ENCODE measurements at places on chromosomes 6 and 20.

- DNase-seq: no peak
Measured at GRCh38 chr20:25078662-25079061, 3.3 kb downstream of the VSX1 start.

GRCh38 chr6:166244353-166245045 is 63.7 kb downstream of the PRR18 start:
- peak; percentile 26 for DNase-seq

- no peak for DNase-seq
Measured at GRCh38 chr20:34537651-34538050, 20.9 kb upstream of the MAP1LC3A start.

GRCh38 chr6:37168811-37169495 is 999 bp upstream of the PIM1 start:
- peak; percentile 33 for DNase-seq

- no peak for DNase-seq
Measured at GRCh38 chr6:170462366-170463020, 90.6 kb downstream of the PSMB1 start.

GRCh38 chr6:90413396-90413795 is 116.8 kb upstream of the BACH2 start:
- DNase-seq: no peak

DNA sequence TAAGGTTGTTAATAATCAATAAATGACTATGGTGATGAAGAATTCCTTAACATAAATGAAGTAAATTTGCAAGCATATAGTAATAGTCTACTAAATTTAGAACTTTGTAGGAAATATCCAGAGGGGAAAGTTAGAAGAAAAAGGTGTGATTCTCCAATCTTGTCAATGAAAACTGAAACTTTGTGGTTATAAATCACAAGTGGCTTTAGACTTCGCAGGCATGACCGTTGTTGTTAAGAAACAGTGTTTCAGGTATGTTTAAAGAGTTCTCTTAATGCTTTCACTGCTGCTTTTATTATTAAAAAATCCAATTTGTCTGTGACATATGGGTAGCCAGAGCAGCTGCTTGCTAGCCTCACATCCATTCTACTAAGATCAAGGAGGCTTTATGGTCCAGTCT is 475.6 kb upstream of the ADGRB3 start:
- no peak for DNase-seq

DNA sequence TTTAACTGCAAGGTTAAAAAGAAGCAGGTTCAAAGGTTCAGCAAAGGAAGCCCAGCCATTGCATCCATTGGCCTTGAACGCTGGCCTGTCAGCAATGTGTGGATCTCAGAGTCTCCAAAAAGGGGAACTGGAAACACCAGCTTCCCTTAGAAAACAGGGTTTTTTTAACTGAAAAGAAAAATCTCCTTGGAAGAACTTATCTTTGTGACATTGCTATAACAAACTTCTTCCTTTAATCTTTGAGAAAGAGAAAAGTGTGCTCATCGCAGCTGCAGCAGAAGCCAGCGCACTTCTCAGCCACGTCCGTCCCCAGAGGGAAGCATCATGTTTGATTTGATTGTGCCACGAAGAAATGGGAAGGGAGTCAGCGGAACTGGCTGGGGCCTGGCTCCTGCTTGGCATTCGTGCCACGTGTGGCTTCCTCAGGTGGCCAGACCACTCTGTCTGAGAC is 215.0 kb downstream of the SYNDIG1 start:
- no peak for DNase-seq

DNA sequence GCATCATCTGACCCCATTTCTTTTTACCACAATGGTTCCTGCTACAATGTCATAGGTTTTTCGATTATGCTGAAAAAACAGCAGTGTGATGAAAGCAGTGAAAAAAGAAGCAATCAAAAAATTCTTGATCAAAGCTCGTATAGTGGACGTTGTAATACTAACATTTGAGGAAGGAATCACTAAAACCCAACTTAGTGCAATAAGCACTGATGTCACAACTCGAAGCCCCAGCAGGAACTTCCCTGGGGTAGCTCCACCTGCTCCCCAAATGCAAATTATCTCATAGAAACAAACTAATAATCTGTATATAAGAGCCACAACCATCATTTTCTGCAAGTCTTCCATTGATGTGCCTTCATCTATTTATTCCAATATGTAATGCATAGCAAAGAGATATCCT is 285.6 kb upstream of the SGK1 start:
- no peak for DNase-seq

DNA sequence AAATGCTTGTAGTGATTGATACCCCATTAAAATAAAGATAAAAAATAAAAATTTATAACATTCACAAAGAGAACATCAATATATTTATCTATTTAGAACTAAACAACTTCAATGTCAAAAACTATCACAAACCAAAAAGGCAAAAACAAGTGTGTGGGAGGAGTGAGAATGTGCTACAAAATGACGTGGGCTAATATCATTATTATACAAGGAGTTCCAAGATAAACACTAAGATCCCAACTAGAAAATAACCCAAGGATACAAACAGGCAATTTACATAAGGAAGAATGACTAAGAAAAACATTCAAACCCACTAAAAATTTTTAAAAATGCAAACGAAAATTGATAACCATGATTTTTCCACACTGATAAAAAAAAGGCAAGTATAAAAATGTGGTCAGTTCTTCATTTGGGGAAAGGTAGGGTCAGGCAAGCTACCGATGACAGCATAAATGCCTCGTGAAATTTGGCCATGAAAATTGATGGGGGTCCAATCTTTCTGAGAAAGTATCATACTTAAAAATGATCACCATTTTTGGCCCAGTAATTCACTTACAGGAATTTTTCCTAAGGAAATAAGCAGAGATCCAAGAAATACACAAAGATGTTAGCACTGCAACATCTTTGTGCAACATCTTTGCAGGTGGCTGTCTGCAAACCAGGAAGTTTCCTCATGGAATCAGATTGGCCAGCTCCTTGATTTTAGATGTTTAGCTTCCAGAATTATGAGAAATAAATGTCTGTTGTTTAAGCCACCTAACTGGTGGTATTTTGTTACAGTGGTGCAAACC is 140.2 kb downstream of the TMEM200A start:
- DNase-seq: no peak

- DNase-seq: no peak
Measured at GRCh38 chr20:58048096-58048702, 180.3 kb downstream of the ANKRD60 start.

- DNase-seq: no peak
Measured at GRCh38 chr6:133892813-133893691, 4.1 kb downstream of the TCF21 start.

- DNase-seq: no peak
Measured at GRCh38 chr20:36632487-36633284, 13.3 kb downstream of the SLA2 start.

GRCh38 chr20:44707018-44707579 is 8.1 kb upstream of the CCN5 start:
- DNase-seq: no peak

DNA sequence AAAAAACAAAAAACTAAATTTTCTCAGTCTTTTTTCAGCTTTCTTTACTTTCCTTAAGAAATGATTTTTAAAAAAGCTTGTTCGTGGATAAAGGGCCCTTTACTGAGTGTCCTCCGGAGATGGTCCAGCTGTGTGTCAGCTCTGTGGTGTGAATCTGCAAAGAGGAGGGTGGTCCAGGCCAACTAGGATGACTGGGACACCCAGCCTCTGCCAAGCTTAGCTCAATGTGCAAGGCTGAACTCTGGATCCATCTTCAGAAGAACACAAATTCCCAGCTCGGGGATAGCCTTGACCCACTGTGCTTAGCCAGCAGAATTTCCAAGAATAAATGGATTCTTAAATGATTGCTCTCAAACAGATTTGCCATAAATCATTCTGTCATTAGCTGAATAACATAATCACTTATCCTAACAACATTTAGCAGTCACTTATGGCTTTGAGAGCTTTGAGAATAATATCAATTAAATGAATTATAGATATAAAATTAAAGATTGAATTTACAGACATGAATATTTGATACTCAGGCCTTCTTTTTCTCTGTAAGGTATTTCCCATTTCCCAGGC is 14.2 kb upstream of the CALHM5 start:
- DNase-seq: no peak

GRCh38 chr6:125526007-125526720 is 223.3 kb upstream of the HEY2 start:
- no peak for DNase-seq

DNA sequence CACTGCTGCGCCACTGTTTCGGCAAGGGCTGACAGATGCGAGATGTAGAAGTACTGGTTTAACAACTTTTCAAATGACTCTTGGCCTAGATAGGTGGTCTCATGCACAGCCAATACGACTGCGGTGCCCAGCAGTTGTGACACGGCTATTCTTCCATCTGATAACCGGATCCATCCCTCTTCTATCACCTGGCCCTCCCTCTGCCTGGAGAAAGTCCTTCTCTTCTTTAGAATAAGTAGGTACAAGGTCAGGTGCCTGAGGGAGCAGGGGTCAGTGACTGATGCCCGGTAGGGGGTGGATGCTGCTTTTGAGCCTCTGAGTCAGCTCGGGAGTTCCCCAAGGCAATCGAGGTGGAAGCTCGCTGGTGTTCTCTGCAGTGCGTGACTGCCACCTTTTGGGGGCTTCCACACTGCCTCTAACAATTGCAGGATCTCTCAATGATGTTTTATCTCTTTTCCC is 166.8 kb upstream of the GRIK2 start:
- no peak for DNase-seq
